ENCODE measurements at places on chromosomes 4 and X. TPM values are rescaled to one million over a fixed set of nuclear protein-coding genes. Genes with fewer than 3 reads are reported as not detected.

The MAGEB2 gene
- total RNA-seq: not detected

The HS6ST2 gene
- total RNA-seq: 1.3 TPM

The ADRA2C gene
- total RNA-seq: 7.8 TPM

The BGN gene
- total RNA-seq: 94.7 TPM

The CXCL3 gene
- not detected for total RNA-seq

- DNase-seq: no peak
These were observed 61.9 kb downstream of the HOPX start for GRCh38 chr4:56619160-56619559.

DNA sequence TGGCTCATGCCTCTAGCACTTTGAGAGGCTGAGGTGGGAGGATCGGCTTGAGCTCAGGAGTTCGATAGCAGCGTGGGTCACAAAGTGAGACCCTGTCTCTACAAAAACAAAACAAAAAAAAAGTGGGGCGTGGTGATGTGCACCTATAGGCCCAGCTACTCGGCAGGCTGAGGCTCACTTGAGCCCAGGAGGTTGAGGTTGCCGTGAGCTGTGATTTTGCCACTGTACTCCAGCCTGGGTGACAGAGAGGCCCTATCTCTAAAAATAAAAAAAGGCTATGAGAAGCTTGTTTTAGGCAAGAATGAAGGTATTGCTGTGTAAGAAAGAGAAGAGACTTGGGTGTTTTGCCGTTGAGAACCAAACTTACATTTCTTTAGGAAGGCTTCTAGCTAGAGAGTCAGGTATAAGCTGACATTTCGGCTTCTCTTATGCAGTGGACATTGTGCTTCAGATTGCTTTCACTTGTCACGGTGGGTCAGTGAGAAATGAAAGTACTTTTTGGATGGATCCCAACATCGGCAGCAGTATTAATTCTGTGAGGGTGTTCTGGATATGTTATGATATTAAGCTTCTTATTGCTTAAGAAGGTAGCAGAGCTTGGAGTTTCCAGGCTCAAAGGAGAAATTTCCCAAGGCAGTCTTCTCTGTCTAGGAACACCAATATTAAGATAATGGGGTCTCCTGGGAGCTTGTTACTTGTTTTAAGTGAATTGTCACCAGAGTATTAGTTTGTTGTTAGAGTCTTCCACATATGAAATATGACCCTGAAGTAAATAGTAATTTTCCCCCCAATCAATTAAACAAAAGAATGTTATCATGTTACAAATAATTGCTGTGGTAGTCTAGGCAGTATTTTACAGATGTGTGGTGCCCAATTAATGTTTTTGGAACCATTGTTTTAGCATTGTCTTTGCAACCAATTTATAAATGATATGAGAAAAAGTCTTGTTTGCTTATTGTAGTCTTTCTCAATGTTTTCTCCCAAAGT lies 17.6 kb downstream of the TMEM131L start:
- DNase-seq: no peak

DNA sequence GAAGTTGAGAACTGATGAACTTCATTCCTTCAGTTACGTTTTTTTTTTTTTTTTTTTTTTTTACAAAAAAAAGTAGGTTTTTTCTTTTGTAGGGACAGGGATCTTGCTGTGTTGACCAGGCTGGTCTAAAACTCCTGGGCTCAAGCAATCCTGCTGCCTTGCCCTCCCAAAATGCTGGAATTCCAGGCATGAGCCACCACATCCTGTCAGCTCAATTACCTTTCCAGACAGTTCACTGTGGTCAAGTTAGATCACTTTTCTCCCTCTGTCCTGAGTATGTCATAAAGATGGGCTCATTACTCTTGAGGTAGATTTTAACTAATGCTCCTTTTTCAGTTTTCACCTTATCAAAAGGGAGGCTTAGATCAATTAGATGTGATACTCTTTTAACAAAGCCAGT lies 10.8 kb upstream of the NR3C2 start:
- no peak for DNase-seq

GRCh38 chr4:25984266-25984665 lies 70.2 kb downstream of the SMIM20 start:
- no peak for DNase-seq

DNA sequence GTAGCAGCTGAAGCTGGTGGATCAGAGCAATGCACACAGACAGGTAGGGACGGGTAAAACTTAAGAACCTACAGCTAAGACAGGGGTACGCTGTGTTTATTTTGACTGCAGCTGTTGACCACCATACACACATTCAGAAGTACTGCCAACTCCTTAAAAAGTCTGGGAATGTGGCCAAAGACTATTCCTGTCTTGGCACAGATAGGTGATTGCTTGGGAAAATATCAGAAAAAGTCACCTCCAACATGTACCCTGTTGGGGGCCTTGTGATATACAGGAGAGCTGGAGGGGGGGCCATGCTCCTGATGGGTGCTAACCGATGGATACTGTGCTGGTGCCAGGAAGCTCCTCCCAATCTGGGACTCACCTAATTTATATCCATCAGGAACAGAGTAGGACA lies 121.2 kb downstream of the VCX2 start:
- DNase-seq: no peak

DNA sequence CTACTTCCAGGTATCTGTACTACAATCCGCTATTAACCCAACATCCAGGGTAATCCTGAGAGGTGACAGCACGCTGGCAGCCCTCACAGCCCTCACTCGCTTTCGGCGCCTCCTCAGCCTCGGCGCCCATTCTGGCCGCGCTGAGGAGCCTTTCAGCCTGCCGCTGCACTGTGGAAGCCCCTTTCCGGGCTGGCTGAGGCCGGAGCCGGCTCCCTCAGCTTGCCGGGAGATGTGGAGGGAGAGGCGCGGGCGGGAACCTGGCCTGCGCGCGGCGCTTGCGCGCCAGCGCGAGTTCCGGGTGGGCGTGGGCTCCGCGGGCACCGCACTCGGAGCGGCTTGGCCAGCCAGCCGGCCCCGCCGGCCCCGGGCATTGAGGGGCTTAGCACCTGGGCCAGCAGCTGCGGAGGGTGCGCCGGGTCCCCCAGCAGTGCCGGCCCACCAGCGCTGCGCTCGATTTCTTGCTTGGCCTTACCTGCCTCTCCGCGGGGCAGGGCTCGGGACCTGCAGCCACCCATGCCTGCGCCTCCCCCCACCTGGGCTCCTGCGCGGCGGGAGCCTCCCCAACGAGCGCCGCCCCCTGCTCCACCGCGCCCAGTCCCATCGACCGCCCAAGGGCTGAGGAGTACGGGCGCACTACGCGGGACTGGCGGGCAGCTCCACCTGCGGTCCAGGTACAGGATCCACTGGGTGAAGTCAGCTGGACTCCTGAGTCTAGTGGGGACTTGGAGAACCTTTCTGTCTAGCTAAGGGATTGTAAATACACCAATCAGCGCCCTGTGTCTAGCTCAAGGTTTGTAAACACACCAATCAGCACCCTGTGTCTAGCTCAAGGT lies 87.3 kb downstream of the PRSS12 start:
- DNase-seq: no peak

DNA sequence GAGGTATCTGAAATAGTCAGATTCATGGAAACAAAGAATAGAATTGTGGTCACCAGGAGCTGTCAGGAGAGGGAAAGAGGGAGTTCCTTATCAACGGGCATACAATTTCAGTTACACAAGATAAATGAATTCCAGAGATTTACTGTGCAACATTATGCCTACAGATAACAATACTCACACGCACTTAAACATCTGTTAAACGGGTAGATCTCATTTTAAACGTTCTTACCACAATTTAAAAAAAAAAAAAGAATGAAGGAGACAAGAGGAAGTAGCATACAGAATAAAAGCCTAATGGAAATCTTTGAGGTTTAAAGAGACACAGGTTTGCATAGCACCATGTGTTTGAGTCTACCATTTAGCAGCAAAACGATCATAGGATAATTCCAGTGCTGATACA lies 298.0 kb downstream of the DKK2 start:
- DNase-seq: no peak

DNA sequence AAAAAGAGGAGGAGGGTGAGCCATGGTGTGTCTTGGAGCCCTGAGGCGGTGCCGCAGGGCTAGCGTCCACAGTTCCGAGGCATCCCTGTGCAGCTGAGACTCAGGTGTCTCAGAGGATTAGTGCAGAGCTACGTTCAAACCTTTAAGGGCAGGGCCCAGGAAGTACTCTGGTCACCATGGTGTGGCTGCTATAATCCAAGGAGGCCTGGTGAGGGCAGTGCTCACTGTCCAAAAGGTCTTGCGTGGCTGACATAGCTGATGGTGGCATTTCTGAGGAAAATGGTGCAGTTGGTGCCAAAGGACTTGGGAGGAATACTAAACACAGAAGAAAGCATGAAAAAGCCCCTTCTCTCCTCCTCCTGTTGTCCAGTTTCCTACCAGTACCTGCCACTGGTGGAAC lies 146.9 kb downstream of the DCHS2 start:
- DNase-seq: no peak

GRCh38 chr4:122747883-122748282 lies 15.4 kb downstream of the BBS12 start:
- DNase-seq: no peak

DNA sequence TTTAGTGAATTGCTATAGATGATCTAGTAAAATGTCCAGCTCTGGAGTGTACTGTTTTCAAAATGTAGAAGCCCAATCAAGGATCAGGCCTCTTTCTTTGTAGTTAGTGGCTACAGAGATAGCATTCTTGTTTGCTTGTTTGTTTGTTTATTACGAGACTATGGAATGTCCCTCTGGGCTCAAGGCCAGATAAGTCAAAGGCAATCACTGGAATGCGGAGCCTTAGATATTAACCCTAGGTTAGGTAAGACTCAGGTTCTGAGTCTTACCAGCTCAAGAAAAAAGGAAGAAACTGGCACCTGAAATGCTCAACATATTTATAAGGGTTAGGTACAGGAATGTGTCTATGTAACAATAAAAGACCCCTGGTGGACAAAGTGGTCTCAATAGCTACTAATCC lies 261.5 kb downstream of the SLC7A11 start:
- DNase-seq: no peak

DNA sequence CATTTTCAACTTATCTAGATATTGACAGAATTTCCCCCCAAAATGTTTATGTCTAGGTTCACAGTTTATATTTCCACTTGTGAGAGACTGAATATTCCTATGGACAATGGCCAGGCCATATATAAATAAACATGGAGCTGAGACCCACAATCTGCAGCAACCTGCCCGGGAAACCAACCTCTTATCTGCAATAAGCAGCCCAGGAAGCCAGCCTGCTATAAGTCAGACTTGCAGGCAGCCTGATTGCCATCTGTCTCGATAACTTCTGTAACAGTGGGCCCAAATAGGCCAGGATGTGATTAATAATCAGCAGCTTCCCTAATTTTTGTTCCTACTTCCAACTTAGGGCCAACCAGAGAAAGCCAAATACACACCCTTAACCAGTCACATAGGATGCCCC lies 5.2 kb upstream of the NAP1L5 start:
- no peak for DNase-seq

Measured in MG63 (cell line).